ENCODE measurements at places on chromosomes 12 and 14.
A peak's percentile ranks its signal among the peaks of the same experiment; 100 is the strongest.

DNA sequence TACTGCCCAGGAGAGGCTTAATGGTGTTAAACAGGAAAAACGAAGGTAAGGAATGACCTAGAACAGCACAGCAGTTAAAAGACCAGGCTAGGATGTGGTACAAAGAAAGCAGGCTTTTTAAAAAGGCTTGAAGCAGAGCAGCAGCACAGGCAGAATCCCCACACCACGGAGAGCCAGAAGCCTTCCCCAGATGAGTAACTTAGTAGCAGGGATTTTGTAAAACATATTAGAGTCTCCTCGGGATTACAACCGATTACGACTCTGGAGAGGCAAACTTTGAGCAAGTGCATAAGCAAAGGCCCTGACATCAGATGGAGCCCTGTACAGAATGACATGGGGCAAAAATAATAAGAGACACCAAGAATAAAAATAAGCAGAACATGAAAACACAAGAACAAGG lies 37.1 kb upstream of the DHRS4 start:
- DNase-seq, result no peak

DNA sequence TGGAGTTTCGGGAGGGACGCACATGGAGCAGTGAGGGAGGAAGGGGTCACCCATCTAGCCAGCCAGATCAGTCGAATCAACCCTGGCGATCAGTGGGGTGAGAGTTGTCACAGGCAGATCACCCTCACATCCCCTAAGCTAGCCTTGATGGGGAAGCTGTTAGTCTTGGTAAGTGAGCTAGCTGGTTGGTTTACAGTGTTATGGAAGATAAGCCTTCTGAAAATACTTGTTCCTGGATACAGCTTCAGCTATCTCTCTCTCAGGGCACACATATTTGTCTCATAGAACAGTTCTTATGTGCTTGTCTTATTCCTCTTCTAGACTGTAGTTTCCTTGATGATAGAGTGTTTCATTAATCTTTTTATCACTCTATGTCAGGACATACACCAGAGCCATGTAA lies 26.2 kb upstream of the MANSC4 start:
- no peak for DNase-seq

- no peak for DNase-seq
Measured at GRCh38 chr14:93320489-93320888, 12.3 kb downstream of the BTBD7 start.

DNA sequence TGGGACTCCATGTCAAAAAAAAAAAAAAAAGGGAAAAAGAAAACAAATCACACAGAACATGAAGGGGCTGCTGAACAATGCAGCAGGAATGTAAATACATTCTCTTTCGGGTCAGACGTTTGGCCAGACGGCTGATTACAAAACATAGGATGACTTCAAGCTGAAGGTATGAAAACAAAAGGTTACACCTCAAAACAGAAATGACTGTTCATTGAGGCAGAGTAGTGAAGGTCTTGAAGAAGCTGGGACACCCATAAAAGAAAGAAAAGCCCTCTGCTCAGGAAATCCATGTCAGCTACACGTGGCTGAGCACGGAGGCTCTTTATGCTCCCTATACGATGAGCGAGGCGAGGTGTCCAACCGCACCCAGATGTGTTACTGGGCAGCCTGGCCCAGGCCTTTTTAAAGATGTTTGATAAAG lies 37.7 kb downstream of the FGD4 start:
- DNase-seq, result no peak

DNA sequence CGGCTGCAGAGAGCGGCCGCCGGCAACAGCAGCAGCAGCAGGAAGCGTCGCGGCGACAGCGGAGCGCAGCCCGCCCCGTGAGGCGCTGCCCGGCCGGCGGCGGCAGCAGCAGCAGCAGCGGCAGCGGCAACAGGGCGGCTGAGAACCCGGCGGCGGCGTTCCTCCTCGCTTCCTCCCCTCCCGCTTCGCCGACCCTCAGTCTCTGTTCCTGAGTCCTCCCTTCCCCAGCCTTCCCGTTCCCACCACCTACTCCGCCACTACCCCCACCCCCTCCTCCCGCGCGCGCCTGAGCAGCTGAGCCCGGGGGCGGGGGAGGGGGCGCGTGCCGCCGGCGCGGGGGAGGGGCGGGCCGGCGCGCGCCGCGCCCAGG lies 310 bp downstream of the BICDL1 start:
- DNase-seq, result no peak

DNA sequence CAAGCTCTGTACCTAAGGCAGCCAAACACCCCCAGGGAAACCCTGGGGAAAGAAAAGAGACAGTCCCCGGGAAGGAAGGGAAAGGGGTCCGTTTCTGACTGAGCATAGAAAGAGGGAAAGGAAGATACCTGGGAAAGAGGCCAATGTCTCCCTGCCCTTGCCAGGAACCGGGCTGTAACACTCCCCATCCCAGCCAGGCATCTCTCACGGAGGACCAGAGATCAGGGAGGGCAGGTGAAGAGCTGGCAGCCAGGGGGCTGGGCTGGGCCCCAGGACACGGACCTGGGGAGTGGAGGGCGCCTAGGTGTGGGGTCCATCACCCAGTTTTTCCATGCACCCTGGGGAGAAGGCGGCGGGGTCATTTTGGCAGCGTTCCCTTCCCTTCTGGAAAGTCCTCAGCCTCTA lies 18.9 kb upstream of the PLEKHH1 start:
- DNase-seq, result no peak

DNA sequence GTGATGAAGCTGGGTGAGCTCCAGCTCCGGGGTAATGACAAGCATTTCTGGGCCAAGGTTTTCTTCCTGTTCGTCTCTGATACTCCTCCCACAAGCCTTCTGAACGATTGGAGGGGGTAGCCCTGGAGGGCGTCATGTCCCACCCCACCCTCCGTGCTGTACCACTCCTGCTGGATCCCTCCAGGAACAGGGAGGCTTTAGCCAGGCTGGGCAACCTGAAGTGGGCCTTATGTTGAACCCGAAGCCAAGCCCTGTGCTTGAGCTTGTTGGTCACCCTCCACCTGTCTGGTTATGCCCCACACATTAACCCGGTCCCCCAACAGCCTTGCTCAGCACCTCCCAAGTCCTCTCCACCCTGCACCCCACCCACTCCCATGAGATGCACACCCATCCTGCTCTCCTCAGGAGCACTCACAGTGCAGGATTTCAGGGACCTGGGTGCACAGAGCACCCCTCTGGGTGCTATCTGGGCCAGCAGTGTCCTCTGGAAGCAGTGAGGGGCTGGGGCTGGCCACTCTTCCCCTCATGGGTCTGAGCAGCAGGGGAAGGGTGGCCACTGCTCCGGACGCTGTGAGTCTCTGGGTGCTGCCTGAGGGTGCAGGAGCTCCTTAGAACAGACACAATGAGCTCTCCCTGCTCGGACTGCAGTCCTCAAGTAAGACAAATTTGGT lies 6.8 kb upstream of the KRT83 start:
- DNase-seq, result no peak

- DNase-seq, result no peak
Measured at GRCh38 chr14:85947461-85948139, 417.7 kb downstream of the FLRT2 start.

- DNase-seq, result no peak
Measured at GRCh38 chr12:90262251-90262650, 553.6 kb upstream of the ATP2B1 start.

GRCh38 chr14:101494826-101495225 lies 66.5 kb upstream of the DIO3 start:
- DNase-seq, result no peak

- no peak for DNase-seq
Measured at GRCh38 chr14:61171727-61172126, 109.4 kb downstream of the TMEM30B start.

DNA sequence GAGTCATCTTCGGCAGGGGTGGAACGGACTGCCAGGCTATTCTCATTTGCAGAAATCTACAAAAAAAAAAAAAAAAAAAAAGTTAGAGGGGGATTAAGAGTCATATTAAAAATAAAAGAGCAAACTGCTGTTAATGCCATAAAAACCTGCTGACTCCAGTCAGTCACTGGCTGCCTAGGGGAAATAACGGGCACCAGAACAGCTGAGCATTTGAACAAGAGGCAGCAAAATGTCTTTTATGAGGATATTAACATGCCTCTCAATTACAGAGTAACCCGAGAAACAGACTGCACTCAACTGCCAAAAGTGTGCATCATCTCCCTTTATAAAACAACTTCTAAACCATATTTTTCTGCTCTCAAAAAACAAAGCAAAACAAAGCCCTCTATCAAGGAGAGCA lies 28.7 kb upstream of the CERS5 start:
- no peak for DNase-seq

DNA sequence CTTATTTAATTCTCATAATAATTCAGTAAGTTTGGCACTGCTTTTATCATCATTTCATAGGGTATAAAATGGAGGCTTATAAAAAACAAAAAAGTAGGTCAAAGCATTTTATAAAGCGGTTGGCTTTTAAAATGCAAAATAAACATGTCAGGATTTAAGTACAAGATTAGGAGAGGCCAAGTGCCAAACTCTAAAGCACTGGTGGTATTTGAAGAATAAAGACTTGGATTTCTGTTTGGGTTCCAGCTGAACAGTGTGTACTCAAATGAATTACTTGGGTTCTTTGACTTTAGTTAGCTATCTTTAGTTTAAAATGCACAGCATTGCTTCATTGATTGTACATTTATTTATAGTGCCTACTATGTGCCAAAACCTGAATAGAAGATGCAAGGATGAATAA lies 966.6 kb upstream of the SEL1L start:
- no peak for DNase-seq

- DNase-seq, result no peak
Measured at GRCh38 chr12:130987151-130987931, 33.6 kb downstream of the ADGRD1 start.

- DNase-seq, result no peak
Measured at GRCh38 chr12:3084742-3085141, 7.6 kb downstream of the TSPAN9 start.

DNA sequence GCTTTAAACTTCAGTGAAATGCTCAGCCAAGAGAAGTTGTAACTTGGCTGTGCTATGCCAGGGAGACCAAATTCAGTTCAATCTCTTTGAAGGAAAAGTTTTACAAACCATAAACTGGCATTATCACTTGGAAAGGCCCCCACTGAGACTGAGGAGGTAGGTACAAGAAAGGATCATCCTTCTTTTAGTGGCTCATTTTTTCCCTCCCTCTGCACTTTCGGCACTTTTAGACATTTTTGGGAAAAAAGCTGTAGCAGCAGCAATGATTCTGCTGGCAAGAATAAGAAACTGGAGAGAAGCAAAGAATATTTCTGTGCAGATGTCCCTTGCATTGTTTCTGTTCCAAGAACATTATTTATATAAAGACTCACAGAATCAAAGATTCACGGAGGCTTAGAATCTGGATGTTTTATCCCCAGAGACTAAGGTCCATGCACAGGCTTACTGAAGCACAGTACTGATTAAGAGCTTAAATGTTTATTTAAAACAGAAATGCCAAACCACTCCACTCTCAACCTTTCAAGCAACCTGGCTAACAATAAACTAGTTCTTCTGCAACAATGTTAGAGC lies 12.3 kb downstream of the ZC2HC1C start:
- no peak for DNase-seq

- peak; percentile 76 for DNase-seq
Measured at GRCh38 chr12:53984901-53985691, at the start of gene HOXC10. TSS of gene HOXC10 (plus strand) at chr12:53985146. CDS start at chr12:53985260, 114 bp downstream.

DNA sequence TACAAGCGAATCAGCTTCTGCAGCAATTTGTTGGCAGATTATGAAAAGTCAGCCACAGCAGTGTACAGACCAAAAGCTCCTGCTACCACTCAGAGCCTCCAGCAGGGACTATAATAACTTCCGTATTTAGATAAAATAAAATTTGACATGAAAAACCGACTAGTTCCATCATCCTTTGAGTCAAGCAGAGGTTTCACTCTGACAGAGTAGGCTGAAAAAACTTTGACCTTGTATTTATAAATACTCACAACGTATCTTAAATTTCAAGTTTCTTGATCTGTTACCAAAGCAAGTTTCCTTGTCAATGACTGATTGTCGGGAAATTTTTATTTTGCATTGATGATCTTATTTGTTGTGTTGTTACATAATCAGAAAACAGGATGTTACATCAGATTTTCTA lies 283.4 kb downstream of the DAD1 start:
- DNase-seq, result no peak

Data from stimulated activated CD8-positive, alpha-beta memory T cell treated with anti-CD3 and anti-CD28 coated beads, Interleukin-7, amount 100 ng/mL, for 24 hours (primary cell).